Bronchus fibroblast of lung (primary cell): ENCODE measurements at places on chromosomes 12 and 14. TPM values are rescaled to one million over a fixed set of nuclear protein-coding genes. Genes with fewer than 3 reads are reported as not detected.

The FOXN4 gene
- total RNA-seq, result not detected in 2 replicates

The KRT72 gene
- not detected in 2 replicates for total RNA-seq

The LYSET gene
- 5.5 and 5.7 TPM in 2 replicates for total RNA-seq

The ACSM4 gene
- not detected in 2 replicates for total RNA-seq

The SLIRP gene
- total RNA-seq, result 536 and 598 TPM in 2 replicates

The EFS gene
- 14.3 and 15.8 TPM in 2 replicates for total RNA-seq

The ALDH1L2 gene
- 29.1 and 31.8 TPM in 2 replicates for total RNA-seq
